Fibroblast of skin of abdomen (primary cell): ENCODE measurements at places on chromosomes 3 and 15.

GRCh38 chr3:4107430-4107829 is 195.7 kb upstream of the SETMAR start:
- no peak for DNase-seq

DNA sequence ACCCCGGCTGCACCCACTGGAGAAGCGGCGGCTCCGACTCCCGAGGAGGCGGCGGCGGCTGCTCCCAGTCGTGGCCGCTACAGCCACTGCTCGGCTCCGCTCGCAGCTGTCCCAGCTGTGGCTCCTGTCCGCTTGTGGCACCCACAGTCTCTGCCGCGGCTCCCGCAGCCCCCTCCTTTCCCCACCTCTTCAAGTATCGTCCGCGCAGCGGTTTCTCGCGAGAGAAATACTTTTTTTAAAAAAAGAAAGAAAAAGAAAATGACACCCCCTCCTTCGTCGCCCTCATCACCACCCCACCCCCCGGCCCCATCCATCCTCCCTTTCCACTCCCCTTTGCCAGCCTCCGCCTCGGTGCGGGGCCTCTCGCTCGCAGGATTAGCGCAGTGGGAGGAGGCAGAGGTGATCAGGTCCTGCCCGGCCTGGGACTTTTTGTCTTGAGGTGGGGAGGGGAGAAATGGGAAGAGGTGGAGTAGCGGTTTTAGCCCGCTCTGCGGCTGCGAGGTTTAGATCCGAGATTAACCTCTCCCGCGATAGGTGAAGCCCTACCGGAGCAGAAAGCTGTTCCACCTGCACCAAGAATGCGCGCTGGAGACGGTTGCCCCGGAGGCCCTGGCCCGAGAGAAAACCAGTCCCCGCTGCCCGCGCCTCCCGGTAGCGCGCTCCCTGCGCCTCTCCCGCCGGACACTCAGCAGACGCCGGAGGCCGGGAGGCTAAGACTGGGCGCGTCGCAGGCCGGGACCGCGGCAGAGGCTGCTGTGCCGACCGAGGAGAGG is at the start of gene FBN1:
FBN1 (minus strand) TSS at position 152 of the 773 bp plus-strand sequence. CDS start 940 bp downstream, outside the sequence.
- peak; percentile 95 for DNase-seq

DNA sequence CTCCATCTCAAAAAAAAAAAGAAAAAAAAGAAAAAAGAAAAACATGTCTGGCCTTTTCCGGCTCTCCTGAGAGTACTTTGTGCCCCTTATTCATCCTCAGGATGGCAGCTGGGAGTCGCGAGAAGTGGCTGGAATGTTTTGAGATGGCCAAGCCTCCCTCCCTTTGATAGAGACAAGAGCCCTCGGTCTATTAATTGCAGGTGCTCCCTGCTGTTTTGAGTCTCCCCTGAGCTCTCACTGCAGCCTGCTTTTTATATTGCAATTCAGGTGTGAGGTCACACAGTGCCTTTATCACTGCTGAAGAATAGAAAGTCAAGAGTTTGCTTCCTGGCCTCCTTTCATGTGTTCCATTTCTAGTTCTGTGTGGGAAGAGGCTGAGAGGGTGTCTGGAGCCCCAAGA is 10.9 kb downstream of the CA12 start:
- DNase-seq, result no peak

DNA sequence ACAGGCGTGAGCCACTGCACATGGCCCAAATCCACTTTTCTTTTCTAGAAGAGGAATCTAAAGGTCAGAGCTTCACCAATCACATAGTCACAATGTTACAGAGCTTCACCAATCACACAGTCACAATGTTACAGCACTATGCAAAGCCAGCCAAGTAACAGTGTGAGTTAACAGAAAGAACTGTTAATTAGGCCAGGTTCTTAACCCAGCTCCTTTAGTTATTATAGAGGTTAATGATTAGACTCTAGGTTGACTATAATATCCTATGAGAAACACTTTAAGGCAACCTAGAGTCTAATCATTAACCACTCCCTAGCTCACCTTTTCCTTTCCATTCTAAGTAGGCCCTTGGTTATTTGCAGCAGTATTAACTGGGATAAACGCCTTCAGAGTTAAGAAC is 54.0 kb downstream of the TASOR start:
- DNase-seq, result no peak

DNA sequence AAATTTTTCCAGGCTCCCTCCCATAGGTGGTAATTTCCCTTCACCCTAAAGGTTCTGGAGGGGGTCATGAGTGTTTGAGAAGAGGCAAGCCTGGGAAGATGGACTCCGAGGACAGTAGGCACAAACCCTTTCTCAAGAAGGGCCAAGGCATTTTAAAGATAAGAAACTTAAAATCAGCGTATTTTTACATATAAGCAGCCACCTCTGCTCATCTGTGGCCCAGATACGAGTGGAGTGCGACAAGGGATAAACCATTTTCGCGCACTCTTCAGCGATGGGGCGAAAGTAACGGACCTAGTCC is 539 bp downstream of the RASSF1 start:
- DNase-seq, result no peak

GRCh38 chr15:78800189-78800588 is 11.1 kb downstream of the ADAMTS7 start:
- no peak for DNase-seq

GRCh38 chr3:71172951-71173350 is 410.6 kb downstream of the FOXP1 start:
- DNase-seq, result peak; percentile 86

- DNase-seq, result no peak
Observed at GRCh38 chr3:169295126-169295525, 368.4 kb downstream of the MECOM start.
